Stimulated activated CD4-positive, alpha-beta T cell treated with anti-CD3 and anti-CD28 coated beads, Interleukin-15, amount 100 ng/mL, for 1 hour (primary cell): ENCODE measurements at places on chromosomes 2 and 18.

- no peak for DNase-seq
Measured at GRCh38 chr2:130286983-130287655, 55.6 kb upstream of the IMP4 start.

DNA sequence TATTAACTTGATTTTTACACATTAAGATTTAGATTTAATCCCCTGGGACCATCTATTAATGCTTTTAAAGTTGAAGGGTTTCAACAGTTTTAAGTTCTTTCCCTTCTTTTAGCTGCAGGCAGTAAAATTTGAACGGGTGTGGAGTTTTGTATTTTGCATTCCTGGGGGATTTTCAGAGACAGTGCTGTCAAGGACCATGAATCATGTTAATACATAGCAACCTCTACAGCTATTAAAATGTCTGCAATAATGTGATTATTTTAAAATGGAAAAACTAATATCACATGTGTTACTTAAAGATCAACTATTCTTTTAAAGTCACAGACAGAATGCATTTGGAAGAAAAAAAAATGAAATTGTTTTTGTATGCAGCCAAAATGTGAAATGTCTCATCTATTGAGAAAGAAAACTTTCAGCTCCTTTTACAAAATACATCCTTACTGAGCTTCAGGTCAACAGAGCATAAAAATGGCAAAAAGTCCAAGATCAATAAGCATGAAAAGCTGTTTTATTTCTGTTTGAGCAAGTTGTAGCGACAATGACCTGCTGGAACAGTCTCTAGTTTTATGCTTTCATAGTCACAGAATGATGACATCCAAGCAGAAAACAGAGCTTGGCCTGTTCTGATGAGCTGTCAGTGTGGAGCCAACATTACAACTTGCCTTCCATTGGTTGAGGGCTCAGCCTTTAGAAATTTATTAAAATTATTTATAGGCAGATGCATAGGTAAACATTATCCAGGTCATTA lies 21.6 kb upstream of the ZNF521 start:
- no peak for DNase-seq

DNA sequence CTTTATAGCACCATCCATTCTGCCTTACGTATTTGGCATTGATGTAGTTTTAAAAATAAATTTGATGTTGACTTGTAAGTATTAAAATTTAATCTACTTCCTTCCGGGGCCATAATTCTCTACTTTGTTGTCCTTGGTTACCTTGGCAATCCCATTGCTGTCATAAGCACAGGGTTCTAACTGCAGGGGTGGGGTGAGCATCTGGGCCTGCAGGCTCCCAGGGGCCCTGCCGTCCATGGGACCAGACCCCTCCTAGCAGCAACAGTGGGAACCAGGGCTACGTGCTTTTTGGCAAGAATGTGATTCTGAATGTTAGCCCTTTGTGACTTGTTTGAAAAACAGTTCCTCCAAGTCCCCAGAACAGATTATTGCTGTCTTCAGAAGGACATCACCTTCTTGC lies 4.9 kb downstream of the ASAP2 start:
- DNase-seq, result no peak

DNA sequence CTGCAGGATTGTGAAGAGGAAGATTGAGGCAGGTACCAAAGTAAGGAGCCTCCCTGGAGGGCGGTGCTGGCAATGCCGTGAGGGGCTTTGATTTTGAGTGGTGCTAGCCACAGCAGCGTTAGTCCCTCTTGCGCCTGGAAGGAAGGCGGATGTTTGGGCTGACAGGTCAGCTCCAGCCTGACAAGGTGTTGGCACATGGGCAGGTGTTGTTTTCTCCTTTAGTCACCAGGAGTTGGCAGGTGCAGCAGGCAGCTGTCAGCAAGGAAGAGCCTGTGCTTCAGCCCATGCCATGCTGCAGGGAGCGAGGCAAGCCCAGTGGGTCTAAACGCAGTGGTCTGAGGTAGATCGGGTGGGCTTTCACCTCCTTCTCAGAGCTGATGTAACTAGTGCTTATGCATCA lies 8.5 kb downstream of the SEC11C start:
- DNase-seq, result no peak

DNA sequence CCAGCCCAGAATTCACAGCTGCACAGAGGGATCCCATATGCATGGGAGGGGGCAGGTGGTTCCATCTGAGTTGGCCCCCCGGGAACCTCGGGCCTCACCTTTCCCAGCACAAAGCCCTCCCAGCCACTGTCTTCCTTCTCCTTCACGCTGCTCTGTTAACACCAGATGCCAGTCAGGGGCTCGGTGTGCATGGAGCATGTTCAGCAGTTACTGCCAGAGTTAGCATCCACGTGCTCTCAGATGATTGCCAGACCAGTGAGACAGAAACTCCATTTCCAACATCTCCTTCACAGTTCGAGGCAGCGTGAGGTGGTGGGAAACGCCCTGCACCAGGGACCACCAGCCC lies 101.0 kb downstream of the PTGR3 start:
- DNase-seq, result no peak

DNA sequence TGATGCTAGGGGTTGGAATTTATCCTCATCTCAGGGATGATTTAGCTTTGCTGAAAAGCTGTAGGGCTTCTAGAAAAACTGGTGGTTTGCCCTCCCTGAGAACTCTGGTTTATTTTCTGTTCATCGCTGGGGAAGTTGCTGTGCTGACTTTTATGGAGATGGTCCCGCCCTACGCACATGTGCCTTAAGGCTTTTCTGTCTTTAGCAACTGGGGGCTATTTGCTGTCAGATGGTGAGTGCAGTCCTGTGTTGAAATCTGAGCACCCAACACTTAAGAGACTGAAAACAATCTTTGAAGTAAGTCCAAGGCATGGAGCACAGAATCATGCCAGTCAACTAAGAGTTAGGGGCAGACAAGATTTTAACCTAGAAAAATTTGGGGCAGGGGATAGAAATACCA lies 2148.4 kb upstream of the CELF4 start:
- no peak for DNase-seq

GRCh38 chr2:30363406-30363805 lies 83.6 kb upstream of the LCLAT1 start:
- DNase-seq, result no peak

- no peak for DNase-seq
Measured at GRCh38 chr2:660586-661359, 16.4 kb downstream of the TMEM18 start.

DNA sequence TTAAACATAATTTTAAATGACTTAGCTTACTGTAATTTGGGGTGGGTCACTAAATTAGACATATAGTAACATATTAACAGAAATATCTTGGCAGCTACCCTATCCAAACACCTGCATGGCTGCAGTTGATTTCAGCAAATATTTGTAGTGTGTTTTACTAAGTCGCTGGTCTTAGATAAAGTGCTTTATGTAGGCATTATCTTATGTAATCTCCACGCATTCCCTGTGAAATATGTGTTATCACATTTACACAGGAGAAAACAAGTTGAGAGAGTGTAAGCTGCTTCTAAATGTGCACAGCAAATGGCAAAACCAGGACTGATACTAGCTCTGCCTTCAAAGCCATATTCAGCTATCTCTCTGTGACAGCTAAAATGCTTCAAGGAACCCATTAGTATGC lies 72.0 kb downstream of the NYAP2 start:
- DNase-seq, result no peak
